ENCODE measurements at places on chromosomes 3 and 15.

- DNase-seq: no peak
Measured at GRCh38 chr15:26806151-26806550, 33.3 kb upstream of the GABRB3 start.

GRCh38 chr3:49104052-49104426 lies 518 bp downstream of the QARS1 start:
- no peak for DNase-seq

DNA sequence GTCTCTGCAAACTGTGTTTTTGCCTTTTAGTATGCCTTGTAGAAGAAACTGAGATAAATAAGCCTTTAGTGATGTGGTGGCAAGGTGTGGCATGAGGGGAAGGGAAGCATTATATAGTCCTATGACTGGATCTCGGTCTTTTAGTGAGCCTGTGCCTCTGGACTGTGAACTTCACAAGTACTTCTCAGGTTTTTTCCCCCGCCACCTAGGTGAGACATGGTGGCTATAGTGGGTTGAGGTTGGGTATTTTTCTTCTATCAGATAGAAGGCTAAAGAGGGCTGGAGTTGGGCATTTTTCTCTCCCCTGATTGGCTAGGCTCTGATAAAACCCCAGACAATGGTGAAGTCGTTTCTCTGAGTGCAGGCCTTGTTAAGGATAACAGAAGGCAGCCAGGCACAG lies 38.7 kb upstream of the ZFAND6 start:
- no peak for DNase-seq

DNA sequence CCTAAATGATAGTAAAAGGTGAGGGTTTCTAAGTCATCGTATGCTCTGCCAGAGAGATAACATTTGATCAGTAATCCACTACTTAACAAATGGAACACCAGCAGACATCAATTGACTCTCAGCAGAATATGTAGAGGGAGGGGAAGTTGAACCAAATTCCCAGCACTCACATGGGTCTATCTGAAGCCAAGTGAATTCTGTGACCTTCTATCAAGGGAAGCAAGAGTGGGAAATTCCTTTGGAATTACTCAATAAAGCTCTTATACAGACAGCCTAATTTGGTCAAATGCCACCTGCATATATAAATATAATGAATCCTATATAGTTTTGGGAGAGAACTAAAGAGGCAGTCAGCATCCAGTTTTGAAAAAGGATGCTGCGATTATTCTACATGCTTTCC lies 15.8 kb upstream of the KCNMB2 start:
- DNase-seq: no peak

- no peak for DNase-seq
Measured at GRCh38 chr3:150913133-150913922, 8.1 kb upstream of the MINDY4B start.

GRCh38 chr3:154758109-154758868 lies 321.8 kb upstream of the MME start:
- DNase-seq: no peak

DNA sequence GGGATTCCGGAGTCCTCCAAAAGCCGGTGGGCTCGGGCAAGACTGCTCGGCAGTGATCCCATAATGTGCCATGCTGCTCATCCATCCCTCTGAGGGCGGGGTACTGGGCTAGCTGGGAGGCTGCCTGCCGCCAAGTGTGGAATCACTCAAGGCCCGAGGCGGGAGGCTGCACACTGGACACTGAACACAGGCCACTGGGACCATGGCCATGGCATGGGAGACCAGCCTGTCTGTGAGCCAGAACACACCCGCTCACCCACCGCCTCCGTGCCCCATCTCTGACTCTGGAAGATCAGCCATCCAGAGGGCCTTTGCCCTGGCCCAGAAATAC lies 1.4 kb downstream of the C3orf22 start:
- no peak for DNase-seq

DNA sequence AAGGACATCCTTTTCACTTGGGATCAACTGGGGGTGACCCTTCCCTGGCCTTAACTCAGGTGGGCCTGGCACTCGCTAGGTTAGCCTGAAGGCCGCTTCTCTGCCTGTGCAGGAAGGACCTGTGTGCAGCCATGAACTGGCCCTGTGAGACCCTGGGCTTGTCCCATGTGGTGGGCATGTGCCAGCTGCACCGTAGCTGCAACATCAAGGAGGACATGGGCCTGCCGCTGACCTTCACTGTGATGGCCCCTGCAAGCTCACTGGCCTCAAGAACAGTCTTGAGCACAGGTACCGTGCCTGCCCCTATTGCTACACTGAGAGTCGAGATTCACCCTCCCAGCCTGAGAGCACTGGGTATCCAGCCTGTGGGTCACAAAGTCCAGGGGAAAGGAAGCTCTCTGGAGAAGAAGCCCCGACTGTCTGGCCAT lies 43.0 kb downstream of the SAXO2 start:
- DNase-seq: no peak

DNA sequence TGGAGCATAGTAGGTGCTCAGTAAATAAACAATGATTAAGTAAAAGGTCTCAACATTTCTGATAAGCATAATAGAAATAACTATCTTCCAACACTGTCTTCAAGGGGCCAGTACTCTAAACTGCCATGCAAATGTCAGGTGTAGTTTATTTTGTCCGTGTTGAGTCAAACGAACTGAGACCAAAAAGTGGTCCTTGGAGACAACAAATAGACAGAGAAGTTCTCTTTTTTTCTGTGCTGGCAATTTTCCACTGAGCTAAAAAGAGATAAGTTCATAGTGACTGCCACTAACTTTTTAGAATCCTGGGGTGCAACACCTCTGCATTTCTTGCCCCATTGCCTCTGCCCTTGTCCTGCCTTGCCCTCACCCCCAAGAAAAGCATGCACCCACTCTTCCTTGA lies 14.7 kb upstream of the MBNL1 start:
- DNase-seq: no peak

- no peak for DNase-seq
Measured at GRCh38 chr15:97909291-97909891, 51.1 kb upstream of the ARRDC4 start.

DNA sequence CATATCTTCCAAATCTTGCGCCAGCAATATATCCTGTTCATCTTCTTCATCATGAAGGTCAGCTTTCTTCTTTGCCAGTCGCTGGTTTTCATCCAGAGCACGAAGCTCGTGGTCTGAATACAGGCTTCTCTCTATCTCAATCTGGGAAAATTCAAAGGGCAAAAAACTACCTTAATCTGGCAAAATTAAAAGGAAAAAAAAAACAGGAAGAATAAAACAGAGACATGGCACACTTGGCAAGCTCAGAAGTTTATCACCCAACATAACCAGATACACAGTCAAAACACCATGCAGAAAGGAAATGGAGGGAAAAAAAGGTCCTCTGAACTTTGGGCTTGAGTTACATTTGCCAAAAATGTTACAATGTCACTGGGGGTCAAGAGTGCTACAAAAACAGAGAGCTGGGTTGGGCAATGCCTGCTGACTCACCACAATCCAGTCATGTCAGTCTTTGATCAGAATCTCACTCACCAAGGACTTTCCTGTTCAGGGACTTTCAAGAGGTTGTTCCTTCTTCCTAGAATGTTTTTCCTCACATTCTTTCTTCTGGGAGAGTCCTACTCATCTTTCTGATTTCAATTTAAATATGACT lies 1.5 kb downstream of the MRPL46 start:
- no peak for DNase-seq

DNA sequence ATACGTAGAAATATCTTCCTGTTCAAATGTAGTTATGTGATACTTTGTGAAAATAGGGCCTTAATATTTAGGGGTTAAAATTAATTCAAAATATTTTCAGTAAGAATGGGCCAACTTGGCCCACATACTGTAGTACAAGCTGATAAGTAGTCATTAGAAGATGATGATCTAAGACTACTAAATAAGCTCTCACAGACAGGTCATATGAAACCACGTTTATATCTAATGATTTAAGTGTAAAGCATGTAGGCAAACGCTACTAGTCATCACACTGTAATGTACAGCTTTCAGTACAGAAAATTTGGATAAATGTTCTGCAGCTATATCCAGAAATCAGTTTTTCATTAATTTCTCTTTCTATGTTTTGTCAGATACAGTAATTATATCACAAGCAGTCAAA lies 228.6 kb downstream of the UBE2E2 start:
- DNase-seq: no peak

GRCh38 chr3:164417955-164418354 lies 660.3 kb downstream of the SI start:
- no peak for DNase-seq

DNA sequence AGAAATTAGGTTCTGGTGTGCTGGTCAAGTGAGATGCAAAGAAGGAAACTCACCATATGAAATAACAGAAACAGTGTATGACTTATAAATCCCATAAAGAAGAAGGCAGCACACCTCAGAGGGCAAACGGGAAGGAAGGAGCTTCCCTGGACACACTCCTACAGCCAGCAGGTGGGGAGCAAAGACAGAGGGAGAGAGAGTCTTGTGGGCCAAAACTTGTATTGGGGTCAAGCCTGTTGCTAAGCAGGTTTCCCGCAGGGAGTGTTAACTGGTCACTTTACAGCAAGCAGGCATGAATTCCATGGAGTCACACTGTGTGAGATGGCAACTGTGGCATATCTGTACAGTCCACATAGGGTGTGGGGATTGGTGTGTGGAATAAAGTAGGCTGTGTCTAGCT lies 222.9 kb upstream of the NDN start:
- no peak for DNase-seq

DNA sequence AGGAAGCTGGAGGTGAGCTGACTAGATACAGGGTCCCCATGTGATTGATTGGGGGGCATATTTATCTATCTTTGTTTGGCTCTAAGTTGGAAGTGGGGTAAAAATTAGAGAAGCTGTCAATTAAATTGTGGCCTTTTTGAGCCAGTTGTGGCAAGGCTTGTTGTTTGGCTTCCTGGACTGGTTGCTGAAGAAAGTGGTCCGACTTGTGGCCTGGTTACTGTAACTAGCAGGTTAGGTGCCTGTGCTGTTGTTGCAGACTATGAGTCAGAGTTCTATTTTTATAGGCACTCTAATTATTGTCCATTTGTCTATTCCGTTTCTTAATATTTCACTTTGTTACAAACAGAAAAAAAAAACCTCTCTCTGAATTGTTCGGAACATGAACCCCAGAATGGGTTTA lies 129.1 kb upstream of the CNTN6 start:
- DNase-seq: no peak

DNA sequence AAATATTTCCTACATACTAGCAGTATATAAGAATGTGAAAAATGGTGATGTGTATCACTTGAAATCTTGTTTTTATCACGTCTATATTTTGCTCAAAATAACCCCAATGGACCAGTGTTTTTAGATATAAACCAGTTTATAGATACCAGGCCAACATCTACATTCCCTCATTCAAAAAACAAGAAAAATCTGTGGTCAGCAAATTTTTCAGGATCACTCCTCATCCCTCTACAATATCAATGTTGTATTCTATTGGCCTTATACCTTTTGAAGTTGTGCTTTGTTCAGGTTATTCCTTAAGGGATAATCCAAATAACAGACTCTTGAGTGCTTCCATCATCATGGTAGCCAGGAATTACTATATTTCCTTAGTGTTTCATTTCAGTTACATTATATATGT lies 332.9 kb upstream of the ARRDC4 start:
- no peak for DNase-seq

- DNase-seq: no peak
Measured at GRCh38 chr15:85587707-85588411, 206.9 kb downstream of the KLHL25 start.

GRCh38 chr15:55778932-55779331 lies 36.0 kb upstream of the PRTG start:
- no peak for DNase-seq

DNA sequence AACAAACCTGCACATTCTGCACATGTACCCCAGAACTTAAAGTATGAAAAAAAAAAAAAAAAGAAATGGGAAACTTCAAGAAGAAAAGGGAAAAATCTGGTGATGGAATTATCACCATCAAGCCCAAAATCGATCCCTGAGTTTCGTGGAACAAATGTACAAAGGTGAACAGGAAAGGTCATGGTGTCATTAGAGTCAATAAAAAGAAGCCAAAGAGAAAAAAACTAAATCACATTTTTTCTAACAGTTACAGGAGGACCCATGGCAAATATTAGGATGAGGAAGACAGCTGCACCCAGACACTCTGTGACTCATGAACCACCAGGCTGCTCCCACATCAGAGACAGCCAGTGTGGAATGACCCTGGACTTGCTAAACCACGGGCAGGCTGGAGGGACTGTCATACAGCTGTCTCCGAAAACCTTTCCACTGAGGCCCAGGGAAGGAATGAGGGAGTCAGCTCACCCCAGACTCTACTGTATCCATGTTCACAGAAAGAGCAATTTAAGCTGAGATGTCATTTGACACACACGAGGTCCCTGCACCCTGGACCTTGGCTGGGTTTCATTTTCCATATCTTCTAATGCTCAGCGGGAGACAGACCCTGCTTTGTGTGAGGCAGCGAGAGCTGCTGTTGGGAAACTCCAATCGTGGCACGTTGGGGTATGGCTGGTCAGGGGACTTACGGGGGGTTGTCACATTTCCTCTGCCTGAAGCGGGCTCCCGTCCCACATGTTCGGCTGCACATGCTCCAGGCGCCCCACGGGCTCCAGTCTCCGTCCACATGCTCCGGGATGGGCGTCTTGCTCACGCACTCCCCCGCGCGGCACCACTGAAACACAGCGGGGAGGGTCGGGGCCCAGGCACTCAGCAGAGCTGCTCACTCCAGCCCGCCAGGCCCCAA lies 210.2 kb downstream of the ADAMTS17 start:
- no peak for DNase-seq

Data from substantia nigra (tissue), 51 donors.